ENCODE measurements at places on chromosomes 5 and 9.
A peak's percentile ranks its signal among the peaks of the same experiment; 100 is the strongest.

GRCh38 chr5:74244406-74244805, 396.1 kb downstream of the ENC1 start:
- no peak for DNase-seq

DNA sequence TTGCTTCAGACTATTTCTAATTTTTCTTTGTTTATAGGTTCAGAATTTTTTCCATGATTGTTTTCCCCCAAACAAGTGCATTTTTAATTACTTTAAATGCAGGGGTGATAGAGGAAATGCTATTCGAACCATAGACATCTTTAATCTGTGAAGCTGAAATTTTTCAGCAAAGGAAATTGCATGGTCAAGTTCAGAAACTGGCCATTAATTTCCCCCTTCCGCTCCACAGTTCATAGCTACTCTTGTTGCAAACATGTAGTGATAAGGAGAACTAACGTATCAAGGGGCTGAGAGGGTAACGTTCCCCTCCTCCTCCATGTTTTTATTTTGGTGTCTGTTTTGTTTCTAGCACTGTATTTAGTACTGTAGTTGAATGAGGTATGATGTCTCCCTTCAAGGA, 3.4 kb upstream of the ROPN1L start:
- no peak for DNase-seq

GRCh38 chr5:1851290-1851934, 31.3 kb downstream of the IRX4 start:
- peak; percentile 64 for DNase-seq

GRCh38 chr5:671459-672328, 21.5 kb downstream of the TPPP start:
- peak; percentile 82 for DNase-seq

DNA sequence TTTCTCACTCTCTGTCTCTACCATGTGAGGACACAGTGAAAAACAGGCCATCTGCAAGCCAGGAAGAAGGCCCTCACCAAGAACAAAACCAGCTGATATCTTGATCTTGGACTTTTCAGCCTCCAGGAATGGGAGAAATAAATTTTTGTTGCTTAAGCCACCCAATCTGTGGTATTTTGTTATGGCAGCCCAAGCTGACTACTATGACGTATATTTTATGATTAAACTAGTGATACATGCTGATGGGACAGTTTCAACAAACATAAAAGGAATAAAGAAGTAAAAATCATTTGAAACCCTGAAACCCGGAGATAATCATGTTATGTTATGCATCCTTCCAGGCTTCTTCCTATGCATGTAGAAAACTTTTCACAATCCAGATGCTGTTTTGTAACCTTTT, 71.5 kb upstream of the ERBIN start:
- no peak for DNase-seq

- DNase-seq: peak; percentile 70
Observed at GRCh38 chr9:72524820-72525540, 3.6 kb downstream of the TMC1 start.

- DNase-seq: peak; percentile 56
Observed at GRCh38 chr5:175842951-175843793, 28.2 kb upstream of the CPLX2 start.

DNA sequence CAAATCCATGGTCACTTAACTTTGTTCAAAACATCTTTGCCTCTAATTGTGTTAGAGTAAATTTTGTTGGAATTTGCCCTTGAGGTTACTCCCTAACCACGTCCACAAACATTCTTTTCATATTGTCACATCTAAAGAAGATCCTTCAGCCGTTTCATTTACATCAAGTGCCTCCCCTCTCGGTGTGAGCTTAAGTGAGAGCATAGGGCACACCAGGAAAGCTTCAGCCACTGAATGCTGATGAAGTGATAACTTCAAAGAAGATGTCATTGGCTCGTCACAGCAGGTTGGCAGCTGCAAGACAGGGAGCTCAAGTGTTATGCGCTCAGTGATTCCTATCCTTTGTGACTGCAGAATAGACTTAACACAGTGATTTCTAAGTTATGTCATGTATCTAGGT, 49.6 kb upstream of the ADAMTS19 start:
- peak; percentile 56 for DNase-seq

- peak; percentile 58 for DNase-seq
Observed at GRCh38 chr9:70484232-70485130, 70.0 kb upstream of the KLF9 start.

DNA sequence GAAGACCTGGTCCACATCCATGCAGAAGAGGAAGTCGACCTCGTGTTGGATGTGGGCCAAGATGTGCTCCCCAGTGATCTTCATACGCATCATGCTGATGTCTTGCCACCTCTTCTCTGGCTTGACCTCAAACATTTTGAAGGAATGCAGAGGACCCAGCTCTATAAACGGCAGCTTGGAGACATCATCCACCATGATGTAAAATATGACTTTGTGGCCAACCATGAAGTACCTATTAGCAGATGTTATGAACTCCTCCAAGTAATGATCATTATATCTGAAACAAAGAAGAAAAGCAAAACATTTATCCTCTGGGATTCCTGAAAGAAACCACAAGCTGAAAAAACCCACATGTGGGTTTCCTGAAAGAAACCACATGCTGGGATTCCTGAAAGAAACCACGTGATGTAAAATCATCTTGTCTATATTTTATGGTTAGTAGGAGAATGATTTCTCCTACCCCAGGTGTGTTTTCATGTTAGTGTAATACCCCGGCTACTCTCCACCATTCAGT, 52.3 kb downstream of the GGTA1 start:
- DNase-seq: no peak

GRCh38 chr5:158797498-158797845, 302.2 kb downstream of the EBF1 start:
- no peak for DNase-seq

- DNase-seq: peak; percentile 37
Observed at GRCh38 chr5:170388818-170389549, at the start of gene KCNMB1. Gene KCNMB1 (minus strand): TSS chr5:170389367. CDS start chr5:170385447, 3,920 bp downstream.

GRCh38 chr5:138981131-138981530, 106.0 kb upstream of the LRRTM2 start:
- DNase-seq: peak; percentile 3

- no peak for DNase-seq
Observed at GRCh38 chr9:69535286-69535832, 136.8 kb downstream of the APBA1 start.

GRCh38 chr9:71349218-71349617, 227.8 kb upstream of the TRPM3 start:
- DNase-seq: no peak

GRCh38 chr9:95788021-95788420, 87.5 kb upstream of the ERCC6L2 start:
- DNase-seq: no peak

DNA sequence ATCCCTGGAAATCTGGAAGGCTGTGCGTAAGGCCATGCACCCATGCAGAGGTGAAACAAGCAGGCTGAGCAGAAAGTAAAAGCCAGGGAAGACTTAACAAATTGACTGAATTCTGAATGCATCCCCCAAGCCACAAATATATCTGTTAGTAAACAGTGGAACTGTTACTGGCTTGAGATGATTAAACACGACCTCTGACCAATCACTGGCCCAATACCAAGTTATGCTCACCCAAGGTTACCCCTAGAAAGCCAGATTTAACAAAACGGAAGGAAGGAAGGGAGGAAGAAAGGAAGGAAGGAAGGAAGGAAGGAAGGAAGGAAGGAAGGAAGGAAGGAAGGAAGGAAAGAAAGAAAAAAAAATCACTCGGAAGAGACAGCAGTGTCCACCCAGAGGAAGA, 215.8 kb upstream of the CCNG1 start:
- no peak for DNase-seq

DNA sequence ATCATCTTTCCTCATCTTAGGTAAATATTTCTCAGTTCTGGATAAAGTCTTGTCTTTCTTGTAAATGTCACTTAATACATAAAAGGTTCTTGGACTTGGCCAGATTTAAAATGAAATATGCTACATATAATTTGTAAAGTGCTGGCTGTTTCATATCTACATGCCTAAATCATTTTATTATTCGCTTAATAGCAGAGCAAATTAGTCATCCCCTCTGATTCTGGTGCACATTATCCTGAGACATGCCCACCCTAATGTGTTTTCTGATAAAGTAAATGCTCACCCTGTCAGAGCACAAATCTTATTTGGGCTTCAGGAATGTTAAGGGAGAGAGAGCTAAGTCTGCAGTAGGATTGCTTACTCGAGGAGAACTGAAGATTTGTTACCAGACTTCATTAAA, 166.5 kb upstream of the IZUMO3 start:
- DNase-seq: no peak

- no peak for DNase-seq
Observed at GRCh38 chr9:4553951-4554381, 63.7 kb downstream of the SLC1A1 start.

- no peak for DNase-seq
Observed at GRCh38 chr9:93235300-93235960, 51.5 kb downstream of the WNK2 start.

- DNase-seq: no peak
Observed at GRCh38 chr5:66232275-66232674, 88.2 kb downstream of the SREK1 start.

GRCh38 chr9:129946246-129946995, 96.6 kb downstream of the FNBP1 start:
- DNase-seq: no peak

- DNase-seq: peak; percentile 59
Observed at GRCh38 chr5:36662291-36662851, 56.0 kb downstream of the SLC1A3 start.

DNA sequence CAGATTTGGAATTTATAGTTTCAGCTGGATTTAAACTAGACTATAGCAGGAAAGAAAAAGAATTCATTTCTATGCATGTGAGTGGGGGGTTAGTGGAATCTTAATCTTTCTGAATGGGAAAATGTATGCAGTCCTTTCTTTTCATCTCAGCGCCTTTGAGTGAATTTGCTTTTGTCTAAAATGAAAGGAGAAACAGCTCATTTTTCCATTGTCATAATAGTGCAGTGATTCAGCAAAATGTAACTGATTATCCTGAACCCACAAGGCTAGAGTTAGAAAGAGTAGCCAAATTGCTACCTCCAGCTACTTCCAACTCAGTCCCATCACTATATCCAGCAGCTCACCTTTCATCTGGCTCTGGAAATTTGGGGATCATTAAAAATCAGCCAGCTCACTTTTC, 134.4 kb downstream of the ADAMTSL1 start:
- no peak for DNase-seq

DNA sequence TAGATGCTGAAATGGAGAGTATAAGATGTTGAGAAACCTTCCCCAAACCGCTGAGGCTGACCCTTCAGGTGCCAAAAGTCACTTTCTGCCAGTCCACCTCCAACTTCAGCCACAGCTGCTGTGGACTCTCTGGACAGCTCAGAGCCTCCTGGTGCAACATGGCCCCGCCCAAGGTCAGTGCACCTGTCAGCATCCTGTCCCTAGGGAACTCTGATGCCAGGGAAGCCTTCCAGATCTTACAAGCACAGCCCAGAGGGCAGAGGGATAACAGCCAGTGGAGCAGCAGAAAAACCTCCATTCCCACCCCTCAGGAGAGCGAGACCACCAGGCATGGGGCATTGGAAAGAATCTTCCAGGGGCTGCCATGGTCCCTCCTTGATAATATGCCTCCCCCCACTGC, 10.5 kb upstream of the PTGES2 start:
- no peak for DNase-seq

GRCh38 chr5:169723103-169723831, 86.2 kb downstream of the DOCK2 start:
- DNase-seq: no peak

- DNase-seq: peak; percentile 68
Observed at GRCh38 chr9:77016526-77017504, 2.6 kb upstream of the FOXB2 start.

- peak; percentile 87 for DNase-seq
Observed at GRCh38 chr9:84668196-84669012, 1.1 kb upstream of the NTRK2 start.

- DNase-seq: peak; percentile 73
Observed at GRCh38 chr9:96567203-96567700, 52.4 kb downstream of the CDC14B start.

DNA sequence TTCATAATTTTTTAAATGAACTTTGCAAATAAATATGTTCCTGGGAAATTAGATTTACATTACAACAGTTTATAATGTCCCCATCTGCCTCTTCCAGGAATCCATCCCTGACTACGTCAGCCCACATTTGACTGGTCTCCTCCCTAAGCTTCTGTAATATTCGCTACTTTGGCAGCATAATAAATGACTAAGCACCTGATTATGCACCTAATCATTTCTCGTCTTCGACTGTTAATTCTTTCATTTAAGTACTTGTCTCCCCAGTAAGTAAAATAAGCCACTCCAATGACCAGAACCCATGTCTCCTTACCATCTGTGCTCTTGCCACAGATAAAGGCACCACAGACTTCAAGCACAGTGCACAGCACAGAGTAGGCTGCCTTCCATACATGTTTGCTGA, 122.7 kb downstream of the DENND1A start:
- DNase-seq: no peak

- DNase-seq: peak; percentile 64
Observed at GRCh38 chr5:173627860-173628392, 11.5 kb upstream of the BOD1 start.

DNA sequence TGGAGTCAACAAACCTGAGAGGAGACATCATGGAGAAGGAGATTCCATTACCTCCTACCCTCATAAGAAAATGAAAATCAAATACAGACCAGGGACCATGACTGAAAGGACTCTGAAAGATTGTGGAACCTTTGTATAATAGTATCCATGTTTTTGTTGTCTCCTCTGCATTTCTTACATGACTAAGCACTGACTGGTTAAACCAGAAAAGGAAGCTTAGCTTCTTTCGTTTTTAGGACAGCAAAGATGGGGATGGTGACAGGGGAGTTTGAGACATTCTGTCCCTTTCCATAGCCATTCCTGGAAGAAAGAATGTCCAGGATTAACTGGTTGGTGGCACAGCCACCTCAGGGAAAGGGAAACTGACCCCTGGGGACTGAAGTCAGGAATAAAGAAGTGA, 22.2 kb downstream of the ITGA1 start:
- no peak for DNase-seq

DNA sequence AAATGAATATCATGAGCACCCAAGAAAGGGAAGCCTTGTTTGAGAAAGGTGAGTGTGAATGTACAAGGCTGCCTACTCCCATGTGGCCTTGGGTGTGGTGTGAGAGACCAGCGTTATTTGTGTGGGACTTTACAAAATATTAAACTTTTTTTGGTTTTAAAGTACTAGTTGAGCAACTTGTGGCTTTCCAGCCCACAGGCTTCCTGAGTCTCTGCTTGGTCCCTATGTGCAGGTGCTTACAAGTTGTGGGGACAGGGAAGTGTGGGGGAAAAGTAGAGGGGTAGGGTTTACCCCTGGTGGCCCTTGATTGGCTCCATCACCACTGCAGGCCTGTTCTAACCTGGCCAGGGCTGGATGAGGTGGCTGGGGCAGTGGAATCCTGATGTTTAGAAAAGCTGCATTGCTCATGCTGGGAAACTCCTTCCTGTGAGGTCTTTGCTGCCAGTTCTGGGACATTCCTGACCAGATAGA, 19.7 kb downstream of the PTTG1 start:
- no peak for DNase-seq

GRCh38 chr5:36552651-36553393, 53.6 kb upstream of the SLC1A3 start:
- DNase-seq: peak; percentile 43

GRCh38 chr9:88871669-88872068, 119.6 kb upstream of the S1PR3 start:
- no peak for DNase-seq

GRCh38 chr9:112120439-112120925, 54.6 kb downstream of the SUSD1 start:
- DNase-seq: no peak

GRCh38 chr5:167916706-167917105, 374.7 kb upstream of the WWC1 start:
- peak; percentile 44 for DNase-seq

Data from H9 (cell line).